WTC11 (cell line): ENCODE measurements at places on chromosomes 13 and 19. TPM values are rescaled to one million over a fixed set of nuclear protein-coding genes. Genes with fewer than 3 reads are reported as not detected.

DNA sequence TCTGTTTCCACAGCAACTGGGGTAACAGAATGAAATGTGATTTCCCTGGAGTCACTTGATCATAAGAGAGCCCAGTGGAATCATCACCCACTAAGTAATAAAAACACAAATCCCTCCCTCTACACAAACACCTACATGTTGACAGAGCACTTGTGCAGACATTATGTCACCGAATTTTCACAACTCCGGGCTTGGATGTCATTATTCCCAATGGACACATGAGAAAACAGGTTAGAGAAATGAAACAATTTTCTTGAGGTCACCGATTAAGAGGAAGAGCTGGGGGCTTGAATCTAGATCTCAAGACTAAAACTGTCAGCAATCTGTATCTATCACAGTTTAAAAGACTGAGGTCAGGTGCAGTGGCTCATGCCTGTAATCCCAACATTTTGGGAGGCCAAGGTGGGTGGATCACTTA is 3.1 kb downstream of the XRCC1 start:
- DNase-seq, result no peak

DNA sequence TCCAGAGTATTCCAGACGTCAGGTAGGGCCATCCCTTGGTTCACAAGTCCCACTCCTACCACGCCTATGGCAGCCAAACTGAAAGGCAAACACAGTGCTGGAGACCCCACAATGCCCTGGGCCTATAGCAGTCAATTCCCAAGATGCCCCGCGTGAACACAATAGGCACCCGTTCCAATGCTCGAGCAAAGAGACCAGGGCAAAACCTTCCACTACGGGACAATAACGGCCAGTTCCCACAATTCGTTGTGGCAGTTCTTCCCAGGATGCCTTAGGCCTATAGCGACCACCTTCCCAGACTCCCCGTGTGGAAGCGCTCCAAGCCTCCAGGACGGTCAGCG is 538 bp downstream of the ZNF428 start:
- DNase-seq, result no peak

DNA sequence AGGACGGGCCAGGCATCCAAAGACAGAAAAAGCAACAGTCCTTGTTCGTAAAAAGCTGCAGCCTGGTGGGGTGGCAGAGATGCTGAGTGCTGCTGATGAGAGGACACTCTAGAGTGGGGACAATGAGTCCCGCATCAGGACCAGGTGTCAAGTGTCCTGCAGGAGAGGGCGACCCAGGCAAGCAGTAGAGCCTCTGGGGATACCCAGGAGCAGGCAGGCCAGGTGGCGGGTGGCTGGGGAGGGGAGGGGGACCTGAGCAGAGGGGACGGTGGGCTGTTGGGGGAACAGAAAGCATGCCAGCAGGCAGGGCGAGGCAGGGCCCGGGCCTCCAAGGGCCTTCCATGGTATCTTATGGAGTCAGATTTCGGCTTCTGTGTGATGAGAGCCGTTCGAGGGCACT is 35.8 kb downstream of the GGACT start:
- no peak for DNase-seq

GRCh38 chr19:50458396-50459066 is 17.8 kb upstream of the EMC10 start:
- DNase-seq, result no peak

DNA sequence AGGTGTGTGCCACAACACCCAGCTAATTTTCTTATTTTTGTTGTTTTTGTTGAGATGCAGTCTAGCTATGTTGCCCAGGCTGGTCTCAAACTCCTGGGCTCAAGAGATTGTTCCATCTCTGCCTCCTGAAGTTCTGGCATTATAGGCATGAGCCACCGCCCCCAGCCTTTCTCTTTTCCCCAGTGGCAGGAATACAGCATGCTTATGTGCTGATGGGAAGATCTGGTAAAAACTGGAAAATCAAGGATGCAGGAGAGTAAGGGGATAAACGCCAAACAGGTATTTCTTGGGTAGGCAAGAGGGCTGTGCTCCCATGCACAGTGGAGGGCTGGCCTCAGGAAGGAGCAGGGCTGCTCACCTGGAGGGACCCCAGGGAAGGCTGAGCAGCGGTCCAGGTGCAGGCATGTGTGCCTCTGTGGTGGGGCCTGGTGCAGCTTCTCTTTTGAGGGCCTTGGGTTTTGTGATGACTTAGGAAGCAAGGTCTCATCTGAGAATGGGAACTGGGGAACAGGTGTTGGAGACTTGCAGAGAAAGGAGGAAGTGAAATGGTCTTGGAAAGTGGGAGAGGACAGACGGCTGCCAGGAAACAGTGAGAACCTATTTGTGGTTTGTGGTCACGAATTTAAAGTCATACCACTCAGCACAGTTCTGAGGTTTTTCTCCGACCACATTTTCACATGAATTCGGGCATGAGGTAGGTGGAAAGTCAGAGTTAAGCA is 106.5 kb downstream of the TEX26 start:
- no peak for DNase-seq

GRCh38 chr13:22773465-22773864 is 407.3 kb upstream of the SGCG start:
- no peak for DNase-seq

DNA sequence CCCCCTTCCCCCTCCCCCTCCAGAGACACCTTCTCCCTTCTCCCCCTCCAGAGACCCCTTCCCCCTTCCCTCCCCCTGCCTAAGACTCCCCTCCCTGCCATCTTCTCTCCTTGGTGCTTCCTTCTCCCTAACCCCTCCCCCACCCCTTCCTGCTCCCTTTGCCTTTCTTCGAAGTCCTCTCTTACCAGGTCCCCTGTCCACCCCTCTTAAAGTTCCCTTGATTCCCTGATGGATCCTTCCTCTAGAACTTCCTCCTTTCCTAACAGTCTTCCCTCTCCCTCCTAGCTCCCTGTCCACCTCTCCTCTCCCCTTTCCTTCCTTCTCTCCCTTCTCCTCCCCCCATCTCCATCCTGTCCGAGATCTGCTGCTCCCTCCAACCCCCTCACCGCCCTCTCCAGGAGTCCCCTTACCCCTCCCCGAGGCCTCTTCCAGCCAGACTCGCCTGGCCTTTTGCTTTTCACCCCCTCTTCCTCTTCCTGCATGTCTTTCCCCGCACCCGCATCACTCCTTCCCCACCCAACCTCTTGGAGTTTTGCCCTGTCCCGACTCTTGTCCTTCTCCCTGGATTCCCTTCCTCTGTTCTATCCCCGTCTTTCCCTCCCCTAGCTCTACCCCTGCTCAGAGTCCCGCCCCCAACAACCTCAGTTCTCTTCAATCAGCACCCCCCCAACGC is 3.1 kb downstream of the TNFSF9 start:
- DNase-seq, result peak; percentile 30

- no peak for DNase-seq
Measured at GRCh38 chr13:27258637-27259386, 7.5 kb downstream of the RPL21 start.

DNA sequence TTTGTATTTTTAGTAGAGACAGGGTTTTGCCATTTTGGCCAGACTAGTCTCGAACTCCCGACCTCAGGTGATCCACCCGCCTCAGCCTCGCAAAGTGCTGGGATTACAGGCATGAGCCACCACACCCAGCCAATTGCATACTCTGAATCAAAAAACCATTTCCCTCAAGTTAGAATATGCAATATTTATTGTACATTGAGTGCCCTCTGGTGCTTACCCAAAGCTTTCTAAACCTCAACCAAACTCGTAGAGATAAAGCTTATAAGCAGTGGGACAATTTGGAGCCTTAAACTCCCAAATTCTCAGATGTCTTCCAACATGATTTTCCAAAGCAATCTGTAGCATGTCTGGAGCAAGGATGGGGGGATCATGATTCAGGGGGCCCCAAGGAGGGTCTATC is 22.4 kb downstream of the RFXAP start:
- DNase-seq, result no peak

GRCh38 chr19:49333811-49334288 is 1.4 kb upstream of the CD37 start:
- no peak for DNase-seq

DNA sequence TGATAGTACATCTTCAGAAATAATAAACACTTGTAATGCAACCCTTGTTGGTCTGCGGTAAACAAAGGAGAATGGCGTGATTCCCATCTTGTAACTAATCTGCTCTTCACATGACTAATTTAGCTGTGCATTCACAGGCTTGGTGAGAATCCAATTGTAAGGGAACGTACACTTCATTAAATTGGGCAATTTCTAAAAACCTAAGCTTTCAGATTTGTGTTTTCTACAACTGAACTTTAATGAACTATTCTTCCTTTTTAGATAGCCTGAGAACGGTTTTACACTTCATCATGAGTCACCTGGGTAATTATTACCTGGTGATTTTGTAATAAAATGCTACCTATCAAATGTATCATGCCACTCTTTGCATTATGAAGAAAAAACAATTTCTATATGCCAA is 306.9 kb downstream of the KLF5 start:
- DNase-seq, result no peak

DNA sequence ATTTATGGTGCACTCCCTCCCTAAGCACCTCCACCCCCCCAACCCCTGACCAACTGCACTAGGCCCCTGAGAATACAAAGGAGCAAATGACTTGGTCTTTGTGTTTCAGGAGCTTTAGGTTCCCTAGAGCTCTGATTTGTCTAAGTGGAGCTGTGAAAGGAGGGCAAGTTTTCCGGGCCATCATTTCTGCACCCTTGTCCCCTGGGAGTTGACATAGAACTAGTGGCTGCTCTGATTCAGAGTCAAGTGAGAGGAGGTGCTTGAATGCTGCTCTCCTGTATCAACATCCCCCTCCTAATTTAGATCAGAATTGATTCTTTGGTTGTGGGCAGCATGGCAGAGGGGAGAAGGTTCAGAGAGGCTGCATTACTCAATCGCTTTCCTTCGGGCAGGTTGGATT is 391.6 kb downstream of the KCNRG start:
- DNase-seq, result no peak

GRCh38 chr13:113625965-113626721 is 31.9 kb downstream of the ATP4B start:
- DNase-seq, result no peak

DNA sequence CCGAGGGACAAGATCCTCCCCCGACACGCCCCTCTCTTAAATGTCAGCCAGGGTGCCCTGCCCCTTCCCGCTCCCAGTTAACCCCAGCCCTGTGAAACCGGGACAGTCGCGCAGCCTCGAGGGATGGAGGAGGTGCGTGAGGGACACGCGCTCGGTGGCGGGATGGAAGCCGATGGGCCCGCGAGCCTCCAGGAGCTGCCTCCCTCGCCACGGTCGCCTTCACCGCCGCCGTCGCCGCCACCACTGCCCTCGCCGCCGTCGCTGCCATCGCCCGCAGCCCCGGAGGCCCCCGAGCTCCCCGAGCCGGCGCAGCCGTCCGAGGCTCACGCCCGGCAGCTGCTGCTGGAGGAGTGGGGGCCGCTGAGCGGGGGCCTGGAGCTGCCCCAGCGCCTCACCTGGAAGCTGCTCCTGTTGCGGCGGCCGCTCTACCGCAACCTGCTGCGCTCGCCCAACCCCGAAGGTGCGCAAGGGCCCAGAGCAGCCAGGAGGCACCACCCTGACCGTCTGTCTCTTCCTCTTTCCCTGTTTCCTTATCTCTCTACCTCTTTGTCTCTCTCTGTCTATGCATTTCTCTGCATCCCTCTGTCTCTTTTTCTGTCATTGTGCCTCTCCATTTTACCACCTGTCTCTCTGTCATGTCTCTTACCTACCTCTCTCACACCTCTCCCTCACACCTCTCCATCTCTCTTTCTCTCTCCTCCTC is at the start of gene NCCRP1:
TSS of gene NCCRP1 (plus strand) at position 105 of the 703 bp plus-strand sequence. CDS start at position 124, 19 bp downstream.
- DNase-seq, result peak; percentile 68

GRCh38 chr19:43997631-43998290 is 5.0 kb upstream of the ZNF230 start:
- no peak for DNase-seq

DNA sequence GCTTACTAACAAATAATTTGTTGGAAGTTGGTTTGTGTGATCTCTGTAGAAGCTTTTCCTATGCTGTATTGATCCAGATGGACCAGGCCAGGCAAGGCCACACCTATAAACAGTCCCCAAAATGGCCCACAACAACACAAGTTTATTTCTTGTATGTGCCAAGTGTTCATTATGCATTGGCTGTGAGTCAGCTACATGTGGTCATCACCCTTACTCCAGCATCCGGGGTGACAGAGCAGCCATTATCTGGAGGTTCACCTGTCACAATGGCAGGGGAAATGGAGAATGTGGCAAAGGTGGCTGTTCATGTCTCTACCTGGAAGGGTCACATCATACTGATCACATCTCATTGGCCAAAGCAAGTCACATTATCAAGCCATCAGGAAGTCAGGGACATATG is 164.3 kb downstream of the DCT start:
- DNase-seq, result no peak

- no peak for DNase-seq
Measured at GRCh38 chr13:52414051-52414450, 8.1 kb upstream of the THSD1 start.

Gene KL
- 0.07 TPM in 1 of 3 replicates, not detected in the others for total RNA-seq

Gene KLK1
- 3.9 to 6.0 TPM (median 5.4 TPM) in 3 replicates for total RNA-seq

Gene PRSS57
- not detected in 3 replicates for total RNA-seq

Gene ZNF443
- 7.0 to 8.0 TPM (median 7.1 TPM) in 3 replicates for total RNA-seq

Gene CPAMD8
- 6.9 to 10.8 TPM (median 7.9 TPM) in 3 replicates for total RNA-seq

Gene C19orf85
- total RNA-seq, result 2.1 to 2.5 TPM (median 2.2 TPM) in 3 replicates

Gene ZSCAN5C
- not detected in 3 replicates for total RNA-seq

Gene WDR62
- 30.9 to 40.0 TPM (median 30.9 TPM) in 3 replicates for total RNA-seq
